ENCODE measurements at places on chromosomes 1 and 21. TPM values are rescaled to one million over a fixed set of nuclear protein-coding genes. Genes with fewer than 3 reads are reported as not detected.

The TNFRSF8 gene
- total RNA-seq = 0.99 TPM

The ZNF695 gene
- 0.13 TPM for total RNA-seq

The TMPRSS2 gene
- total RNA-seq = 56.8 TPM

The ALG14 gene
- total RNA-seq = 7.9 TPM

The ZNF697 gene
- 8.0 TPM for total RNA-seq

The IL10 gene
- 6.2 TPM for total RNA-seq

The MAB21L3 gene
- total RNA-seq = 0.26 TPM

The MPL gene
- 0.67 TPM for total RNA-seq

The INAVA gene
- 23.7 TPM for total RNA-seq

The GSTM5 gene
- total RNA-seq = 11.6 TPM

All from left lung (tissue), 14 donors.